ENCODE measurements at places on chromosomes 7 and 10.

GRCh38 chr10:111600772-111601171 lies 523.9 kb downstream of the ADRA2A start:
- DNase-seq: no peak

DNA sequence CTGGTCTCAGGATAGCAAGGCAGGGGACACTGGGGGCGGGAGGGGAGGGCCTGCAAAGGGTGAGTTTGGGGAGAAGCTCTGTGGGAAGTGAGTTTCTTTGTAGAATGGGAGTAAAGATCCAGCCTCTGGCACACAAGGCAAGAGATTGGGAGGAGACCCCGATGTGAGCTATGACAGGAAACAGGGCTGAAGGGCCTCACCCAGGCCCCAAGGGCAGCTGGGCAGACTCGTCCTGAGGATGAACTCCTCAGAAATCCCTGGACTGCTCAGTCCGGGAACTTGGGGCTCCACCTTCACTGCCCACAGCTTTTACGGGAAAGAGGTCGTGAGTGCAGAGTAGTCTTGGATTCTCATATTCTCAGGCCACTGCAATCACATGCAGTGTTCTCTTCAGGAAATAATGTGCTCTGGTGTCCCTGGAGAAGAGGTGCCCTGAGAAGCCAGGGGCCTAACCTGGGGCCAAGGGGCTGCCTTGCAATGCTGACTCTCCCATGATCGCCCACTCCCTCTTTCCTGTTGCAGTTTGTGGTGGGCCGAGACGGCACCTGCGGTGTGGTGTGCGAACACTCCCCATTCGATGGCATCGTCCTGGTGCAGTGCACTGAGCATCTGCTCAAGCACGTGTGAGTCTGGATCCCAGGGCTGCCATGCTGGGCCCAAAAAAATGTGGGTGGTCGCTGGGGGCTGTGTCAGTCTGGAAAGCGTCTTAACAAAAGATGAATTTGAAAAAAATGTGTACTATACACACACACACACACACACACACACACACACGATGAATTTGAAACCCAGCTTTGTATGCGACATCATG lies 31.3 kb upstream of the C10orf53 start:
- DNase-seq: no peak

GRCh38 chr10:133191651-133192050 lies 31.6 kb downstream of the KNDC1 start:
- no peak for DNase-seq

GRCh38 chr7:123627851-123628250 lies 26.2 kb downstream of the ASB15 start:
- DNase-seq: no peak

DNA sequence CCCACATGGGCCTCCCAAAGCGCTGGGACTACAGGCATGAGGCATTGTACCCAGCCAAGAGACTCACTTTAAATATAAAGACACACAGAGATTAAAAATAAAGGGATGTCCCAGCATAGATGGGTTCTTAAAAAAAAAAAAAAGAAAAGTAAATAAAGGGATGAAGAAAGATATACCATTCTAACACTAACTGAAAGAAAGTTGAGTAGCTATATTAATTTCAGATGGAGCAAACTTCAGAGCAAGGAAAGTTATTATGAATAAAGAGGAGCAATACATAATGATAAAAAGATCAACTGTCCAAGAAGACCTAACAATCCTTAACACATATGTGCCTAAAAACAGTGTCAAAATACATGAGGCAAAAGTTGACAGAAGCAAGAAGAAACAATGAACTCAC lies 33.0 kb upstream of the SPOCK2 start:
- no peak for DNase-seq

DNA sequence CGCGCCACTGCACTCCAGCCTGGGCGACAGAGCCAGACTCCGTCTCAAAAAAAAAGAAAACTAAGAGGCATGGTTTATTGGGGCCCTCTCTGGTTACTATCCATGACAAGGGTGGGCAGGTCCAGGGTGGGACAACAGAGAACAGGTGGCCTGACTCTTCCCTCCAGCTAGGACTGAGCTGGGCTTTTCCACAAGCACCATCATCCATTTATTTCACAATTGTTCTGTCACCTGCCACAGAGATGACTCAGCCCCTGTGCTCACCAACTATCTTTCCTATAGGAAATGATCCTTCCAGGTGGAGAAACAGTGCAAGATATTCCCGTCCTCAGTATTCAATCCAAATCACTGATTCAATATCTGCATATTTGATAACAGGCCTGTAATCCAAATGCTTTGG lies 44.9 kb upstream of the MYL10 start:
- DNase-seq: no peak

DNA sequence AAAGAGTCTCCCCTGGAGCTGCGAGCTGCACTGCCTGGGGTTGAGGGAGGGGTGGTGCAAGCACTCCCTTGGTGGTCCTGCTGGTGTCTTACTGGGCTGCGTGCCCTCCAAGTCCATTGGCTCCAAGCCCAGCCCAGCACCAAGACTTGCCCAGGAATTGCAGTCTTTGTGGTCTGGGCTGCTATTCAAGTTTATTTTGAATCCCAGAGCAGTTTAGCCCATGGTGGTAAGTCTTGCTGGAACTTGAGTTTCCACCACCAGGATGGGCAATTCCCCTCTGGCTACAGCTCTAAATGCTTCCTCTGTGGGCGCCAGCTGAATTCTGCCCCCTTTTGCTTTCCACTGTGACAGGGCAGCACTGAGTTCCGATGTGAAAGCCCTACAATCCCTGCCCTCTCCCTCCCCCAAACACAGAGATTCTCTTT lies 25.1 kb downstream of the GALNT11 start:
- DNase-seq: no peak

DNA sequence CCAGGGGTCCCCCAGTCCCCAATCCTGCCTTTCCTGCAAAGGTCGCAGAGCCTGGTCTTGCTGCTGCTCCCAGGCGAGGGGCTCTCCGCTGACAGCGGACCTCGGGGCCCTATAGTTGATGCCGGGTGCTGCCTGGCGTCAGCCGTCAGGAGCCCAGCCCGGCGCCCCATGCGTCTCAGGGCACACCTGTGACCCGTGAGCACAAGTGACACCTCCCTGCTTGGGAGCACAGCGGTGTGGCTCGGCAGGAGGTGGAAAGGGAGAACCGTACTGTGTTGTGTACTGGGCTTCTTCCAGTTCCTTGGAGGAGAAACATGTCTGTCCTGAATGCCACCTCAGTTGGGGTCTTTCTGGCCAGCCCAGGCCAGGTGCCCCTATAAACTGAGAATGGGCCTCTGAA lies 56.7 kb downstream of the LHPP start:
- no peak for DNase-seq

DNA sequence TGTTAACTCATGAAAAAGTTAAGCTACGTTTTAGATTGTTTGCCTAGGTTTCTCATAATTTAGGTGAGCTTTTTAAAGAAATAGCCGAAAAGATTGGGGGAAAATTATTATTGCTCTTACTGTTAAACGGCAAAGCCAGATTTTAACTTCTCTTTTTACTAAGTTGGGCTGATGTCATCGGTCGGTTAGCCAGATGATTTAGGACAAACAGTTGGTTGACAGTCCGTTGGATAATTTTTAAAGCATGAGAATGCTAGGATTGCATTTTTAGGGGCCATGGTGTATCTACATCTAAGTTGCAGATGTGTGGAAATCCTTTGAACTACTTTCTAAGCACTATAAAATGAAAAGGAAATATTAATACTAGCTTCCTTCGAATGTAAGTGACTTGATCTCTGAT lies 280.9 kb upstream of the AKR1E2 start:
- no peak for DNase-seq

DNA sequence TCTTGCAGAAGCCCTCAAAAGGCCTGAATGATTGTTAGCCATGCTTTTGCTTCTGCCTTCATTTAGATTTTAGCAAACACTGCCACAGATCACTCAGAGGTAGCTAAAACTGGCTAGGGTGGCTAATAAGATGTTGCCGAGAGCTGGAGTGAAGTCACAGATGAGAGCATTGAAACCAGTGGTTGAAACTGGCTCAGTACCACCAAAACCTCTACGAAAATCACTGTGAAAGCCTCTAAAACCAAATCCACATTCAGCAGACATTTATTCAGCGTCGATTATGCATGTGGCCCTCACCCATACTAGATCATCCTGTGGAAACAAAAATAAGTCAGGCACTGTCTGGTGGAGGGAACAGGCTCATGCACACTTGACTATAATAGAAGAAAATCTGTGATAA lies 50.8 kb downstream of the PIK3CG start:
- no peak for DNase-seq

GRCh38 chr7:42617806-42618457 lies 293.9 kb downstream of the C7orf25 start:
- peak; percentile 15 for DNase-seq

DNA sequence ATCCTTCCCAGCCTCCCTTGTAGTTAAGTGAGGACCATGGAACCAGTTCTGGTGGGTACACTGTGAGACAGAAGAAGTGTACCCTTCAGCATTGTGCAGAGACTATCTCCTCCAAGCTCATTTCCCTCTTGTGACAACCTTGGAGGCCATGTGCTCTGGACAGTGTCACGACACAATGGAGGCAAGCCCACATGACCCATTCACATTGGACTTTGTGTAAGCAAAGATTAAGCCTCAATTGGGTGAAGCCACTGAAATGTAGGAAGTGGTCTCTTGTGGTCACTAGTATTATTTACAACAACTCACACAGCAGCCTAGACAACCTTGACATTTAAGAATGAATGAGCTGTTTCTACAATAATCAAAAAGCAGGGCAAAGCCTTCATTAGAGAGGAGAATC lies 124.2 kb downstream of the INHBA start:
- no peak for DNase-seq

- DNase-seq: no peak
These were observed 124.8 kb downstream of the ADCY1 start for GRCh38 chr7:45699015-45699309.

GRCh38 chr10:76902949-76903348 lies 734.7 kb downstream of the KCNMA1 start:
- peak; percentile 49 for DNase-seq

GRCh38 chr7:156942708-156943090 lies 6.8 kb upstream of the NOM1 start:
- no peak for DNase-seq

DNA sequence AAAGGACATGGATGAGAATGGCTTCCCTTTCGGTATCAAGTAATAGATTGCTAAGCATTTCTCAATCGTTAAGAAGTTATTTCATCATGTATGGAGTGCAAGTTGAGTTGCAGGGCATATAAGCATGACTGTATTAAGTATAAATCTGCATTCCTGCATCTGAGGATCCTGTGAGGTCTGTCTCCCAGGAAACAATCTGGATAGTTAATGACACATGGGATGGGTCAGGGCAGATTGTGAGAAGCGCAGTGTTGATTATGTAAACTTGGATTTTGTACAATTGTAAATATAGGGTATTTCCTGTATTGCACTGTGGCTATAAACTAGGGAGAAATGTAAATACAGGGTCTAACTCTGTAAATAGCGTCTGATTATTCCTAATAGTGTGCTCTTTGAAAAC lies 102.6 kb downstream of the PLXDC2 start:
- no peak for DNase-seq

DNA sequence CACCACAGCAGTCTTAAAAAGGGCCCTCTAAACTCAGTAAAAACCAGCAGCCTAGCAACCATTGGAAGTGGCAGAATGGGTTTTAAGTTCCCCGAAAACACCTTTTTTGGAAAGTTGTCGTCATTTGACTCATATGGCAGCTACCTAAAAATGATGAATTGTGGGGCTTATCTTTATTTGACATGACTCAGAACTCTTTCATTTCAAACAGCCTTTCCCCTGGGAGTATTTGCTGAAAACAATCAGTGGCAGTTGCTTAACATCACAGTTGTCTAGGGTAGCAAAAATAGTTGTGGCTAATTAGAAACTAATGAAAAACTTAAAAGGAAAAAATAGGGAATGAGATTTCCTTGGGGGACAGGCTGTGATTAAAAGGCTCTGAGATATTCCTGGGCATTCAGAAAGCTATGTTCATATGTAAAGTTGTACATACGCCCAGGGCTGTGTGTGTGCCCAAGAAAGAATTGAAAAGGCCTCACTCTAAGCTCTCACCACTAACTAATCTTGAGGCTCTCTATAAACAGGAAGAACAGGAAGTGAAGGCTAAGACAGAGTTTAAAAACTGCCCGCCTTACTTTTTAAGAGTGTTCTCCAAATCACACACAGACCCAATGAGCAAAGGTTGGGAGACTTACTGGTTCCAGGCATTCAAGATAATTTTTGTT lies 81.7 kb upstream of the HECTD2 start:
- no peak for DNase-seq

DNA sequence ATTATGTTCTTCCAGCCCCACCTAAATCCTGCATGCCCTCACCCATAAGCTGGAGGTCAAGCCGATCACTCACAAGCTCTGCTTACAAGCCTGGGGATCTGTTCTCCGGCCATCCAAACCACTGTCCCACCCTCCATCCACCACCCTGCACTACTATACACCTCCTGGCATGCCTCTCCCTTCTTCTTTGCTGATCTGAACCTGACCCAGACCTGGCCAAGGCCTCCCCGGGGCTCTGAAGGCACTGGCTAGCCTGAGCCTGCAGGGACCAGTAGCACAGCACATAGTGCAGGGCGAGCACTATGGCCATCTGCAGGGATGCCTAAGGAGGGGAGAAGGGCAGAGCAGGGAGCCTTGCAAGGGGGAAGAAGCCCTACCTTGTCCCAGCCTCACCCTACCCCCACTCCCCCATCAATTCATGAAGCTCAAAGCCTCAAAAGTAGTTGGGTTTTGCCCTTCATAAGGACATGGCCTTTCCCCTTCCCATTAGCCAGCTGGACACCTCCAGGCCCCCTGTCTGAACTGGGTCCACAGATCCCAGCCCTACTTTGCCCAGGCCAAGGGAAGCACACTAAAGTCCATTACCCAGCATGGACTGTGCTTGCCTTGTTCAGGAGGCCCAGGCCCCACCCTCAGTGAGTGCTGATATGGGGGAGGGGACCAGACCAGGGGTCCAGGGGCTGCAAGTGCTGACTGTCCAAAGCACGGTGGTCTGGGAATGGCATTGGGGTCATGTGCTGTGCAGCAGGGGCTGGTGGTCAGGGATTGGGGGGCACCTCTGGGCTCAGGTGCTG lies 29.6 kb downstream of the CHAT start:
- no peak for DNase-seq

DNA sequence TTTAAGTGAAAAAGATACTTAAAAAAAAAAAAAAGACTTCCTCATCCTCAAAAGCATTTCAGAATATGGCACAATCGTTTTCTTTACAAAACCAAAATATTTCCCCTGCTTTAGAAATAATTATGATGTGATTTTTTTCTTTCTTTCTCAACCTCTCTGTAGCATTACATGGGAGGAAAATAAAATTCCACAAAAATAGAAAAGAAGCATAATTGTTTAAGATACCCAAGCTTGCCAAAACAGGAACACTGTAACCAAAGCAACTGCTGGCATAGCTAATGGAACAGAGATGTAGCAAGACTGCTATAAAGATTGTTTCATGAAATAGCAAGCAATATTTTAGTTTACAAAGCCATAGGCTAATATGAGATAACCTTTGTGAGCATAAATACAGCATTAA lies 75.6 kb upstream of the GPR22 start:
- no peak for DNase-seq

GRCh38 chr7:81327468-81328266 lies 408.8 kb upstream of the SEMA3C start:
- DNase-seq: no peak

Data from left kidney (tissue), 8 donors.